MV-4-11 (cell line): ENCODE measurements at places on chromosomes 13 and 19.

- DNase-seq = no peak
These were observed 260.9 kb downstream of the DCT start for GRCh38 chr13:94218537-94218936.

DNA sequence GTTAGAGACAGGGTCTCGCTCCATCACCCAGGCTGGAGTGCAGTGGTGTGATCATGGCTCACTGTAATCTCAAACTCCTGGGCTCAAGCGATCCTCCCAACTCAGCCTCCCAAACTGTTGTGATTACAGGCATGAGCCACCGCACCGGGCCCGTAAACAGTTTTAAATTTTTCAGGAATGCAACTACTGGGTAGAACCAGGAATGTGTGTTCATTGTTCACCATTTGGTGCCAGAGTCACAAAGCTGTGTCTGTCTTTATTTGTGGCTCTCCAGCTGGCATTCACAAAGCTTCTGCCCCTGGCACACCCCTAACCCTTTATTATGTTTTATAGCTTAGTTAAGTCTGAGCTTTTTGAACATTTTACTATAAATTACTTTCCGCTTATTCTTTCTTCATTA, 19.8 kb upstream of the ACP7 start:
- no peak for DNase-seq

DNA sequence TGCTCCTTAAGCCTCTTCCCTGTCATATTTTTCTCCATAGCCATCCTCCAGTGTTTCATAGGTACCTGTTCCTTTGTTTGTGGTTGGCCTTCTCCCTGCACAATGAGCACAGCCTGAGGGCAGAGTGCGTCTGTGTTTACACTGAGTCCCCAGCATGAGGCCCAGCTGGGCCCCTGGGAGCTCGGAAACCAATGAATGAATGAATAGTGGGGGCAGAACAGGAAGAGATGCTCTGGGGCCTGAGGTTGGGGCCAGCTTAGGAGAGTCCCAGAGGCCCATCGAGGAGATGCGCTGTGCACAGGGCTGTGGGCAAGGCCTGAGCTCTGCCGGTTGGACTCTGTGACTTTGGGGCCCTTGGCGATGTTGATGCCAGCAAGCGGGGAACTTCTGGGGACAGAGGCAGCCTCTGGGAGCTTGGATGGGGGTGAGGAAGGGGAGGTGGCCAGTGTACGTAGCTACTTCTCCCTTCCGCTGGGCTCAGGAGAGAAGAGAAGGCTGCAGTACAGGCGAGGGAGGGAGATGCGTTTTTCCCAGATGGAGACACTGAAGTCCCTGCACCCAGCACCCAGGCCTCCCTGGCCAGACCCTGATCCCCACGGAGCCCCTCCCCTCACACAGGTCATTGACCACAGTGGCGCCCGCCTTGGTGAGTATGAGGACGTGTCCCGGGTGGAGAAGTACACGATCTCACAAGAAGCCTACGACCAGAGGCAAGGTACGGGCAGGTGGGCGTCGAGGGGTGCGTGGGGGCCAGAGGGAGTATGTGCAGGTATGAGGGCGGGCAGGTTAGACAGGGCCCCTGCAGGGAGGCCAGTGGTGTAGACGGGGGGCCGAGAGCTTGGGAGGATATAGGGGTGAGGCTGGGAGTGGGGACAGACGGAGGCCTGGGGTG, 5.1 kb downstream of the TBCB start:
- DNase-seq = no peak

- DNase-seq = no peak
These were observed 26.5 kb downstream of the C19orf47 start for GRCh38 chr19:40321566-40322270.

DNA sequence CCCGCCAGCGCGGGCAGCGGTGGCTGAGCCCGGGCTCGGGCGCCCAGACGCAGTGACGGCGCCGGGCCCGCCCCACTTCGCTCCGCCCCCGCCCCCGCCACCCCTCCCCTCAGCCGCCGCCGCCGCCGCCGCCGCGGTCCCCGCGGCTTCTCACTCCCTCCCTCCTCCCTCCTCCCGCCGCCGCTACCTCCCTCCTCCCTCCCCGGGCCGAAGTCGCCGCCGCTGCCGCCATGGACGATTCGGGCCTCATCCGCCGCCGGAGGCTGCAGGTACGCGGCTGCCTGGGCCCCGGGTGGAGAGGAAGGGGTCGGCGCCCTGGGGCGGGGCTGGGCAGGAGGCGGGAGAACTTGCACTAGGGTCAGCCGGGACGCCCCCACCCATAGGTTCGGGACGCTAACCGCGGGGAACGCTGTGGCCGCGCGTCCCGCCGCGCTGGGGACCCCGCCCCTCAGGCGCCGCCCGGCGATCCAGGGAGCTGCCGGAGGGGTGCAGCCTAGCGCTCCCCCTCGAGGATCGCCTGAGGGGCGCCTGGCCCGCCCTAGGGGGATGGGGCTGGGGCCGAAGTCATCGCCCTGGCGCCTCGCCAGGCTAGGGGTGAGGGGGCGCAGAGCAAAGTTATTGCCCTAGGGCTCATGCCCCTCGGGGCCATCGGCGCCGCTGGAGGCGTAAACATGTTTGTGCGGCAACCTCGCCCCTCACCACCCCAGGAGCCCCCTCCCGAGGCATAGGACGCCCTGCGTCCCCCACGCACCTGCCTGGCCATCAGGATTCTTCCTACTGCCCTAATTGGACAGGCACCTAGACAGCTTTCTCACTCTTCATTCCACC, 427 bp downstream of the RTBDN start:
- DNase-seq = no peak

DNA sequence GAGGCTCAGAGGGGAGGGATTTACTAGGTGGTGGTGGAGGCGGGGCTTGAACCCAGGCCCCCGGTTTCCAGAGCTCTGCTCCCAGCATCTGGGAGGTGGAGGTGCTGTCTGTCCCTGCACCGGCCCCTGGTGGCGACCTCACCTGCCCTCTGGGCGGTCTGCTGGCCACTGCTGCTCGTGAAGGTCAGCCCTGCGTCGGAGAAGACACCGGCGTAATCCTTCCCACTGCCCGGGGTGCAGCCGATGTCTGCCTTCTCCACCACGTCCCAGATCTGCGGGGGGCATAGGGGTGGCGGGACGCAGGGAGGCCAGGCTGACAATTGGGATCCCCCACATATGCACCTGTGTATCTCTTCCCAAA, 12.8 kb downstream of the C3 start:
- no peak for DNase-seq

GRCh38 chr19:47447470-47448359, 24.0 kb downstream of the SLC8A2 start:
- DNase-seq = peak; percentile 22

DNA sequence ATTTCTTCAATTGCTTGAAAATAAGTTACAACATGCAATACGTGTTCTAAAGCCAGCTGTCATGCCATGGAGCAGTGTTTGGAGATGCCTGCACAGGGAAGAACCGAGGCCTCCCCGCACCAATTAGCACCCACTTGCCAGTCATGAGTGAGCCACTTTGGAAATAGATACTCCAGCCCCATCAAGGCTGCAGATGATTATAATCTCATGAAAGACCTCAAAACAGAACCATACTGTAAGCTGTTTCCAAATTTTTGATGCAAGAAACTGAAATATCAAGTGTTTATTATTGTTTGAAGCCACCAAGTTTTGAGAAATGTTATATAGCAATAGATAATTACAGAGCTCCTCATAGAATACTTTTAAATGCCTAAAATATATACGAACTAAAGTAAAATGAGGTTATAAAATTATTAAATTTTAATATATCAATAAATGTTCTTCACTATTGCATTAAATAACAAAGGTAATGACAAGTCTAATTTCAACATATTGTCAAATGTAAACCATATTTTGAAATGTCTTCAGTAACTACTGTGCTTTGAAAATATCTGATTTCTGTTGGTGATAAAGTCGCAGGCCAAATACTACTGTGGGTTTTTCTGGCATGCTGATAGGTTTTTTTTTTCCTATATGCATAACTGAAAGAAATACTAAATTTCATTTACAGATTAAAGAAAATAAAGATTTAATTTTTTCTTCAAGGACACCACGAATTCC, 43.0 kb downstream of the DIAPH3 start:
- DNase-seq = no peak

- DNase-seq = no peak
These were observed 166.5 kb upstream of the ZNF507 start for GRCh38 chr19:32178956-32179355.

DNA sequence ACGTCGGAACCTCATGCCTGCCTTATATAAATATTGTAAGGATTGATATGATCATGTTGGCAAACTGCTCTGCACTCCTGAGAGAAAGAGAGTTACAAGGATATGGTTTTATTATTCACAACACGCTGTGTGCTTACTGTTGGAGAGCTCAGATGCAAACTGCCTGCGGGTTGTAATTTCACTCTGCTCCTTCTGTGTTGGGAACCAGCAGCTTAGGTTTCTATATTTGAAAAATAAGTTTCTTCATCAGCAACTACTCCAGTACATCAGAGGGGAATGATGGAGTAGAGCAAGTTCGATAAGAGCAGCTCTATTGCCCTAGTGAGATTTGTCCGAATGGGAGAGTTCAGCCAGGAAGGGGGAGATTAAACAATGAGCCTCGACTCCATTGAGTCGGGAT, 106.9 kb upstream of the UBL3 start:
- DNase-seq = no peak

DNA sequence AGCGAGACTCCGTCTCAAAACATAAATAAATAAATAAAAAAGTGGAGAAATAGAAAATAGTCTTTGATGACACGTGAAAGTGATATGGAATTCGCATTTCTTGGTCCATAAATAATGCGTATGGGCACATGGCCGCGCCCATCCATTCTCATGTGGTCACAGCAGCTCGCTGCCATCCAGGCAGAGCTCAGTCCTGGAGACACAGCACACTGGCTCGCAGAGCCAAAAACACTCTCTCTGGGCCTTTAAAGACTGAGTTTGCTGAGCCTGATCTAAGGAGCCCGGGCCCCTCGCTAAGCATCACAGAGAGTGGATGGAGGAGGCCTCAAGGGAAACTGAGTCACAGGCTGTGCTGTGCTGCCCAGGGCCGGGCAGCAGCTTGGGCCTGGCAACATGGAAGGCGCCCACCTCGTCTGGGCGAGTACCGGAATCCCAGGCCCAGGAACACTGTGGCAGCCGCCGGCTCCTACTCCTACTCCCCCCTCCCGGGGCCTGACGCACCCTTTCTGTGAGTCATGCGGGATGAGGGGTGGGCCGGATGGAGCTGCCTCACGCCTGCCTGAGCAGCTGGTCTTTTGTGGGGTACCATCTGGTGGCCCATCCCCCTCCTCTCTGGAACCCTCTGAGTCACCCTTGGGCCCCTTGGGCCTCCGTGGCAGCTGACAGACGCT, 28.9 kb upstream of the CACTIN start:
- peak; percentile 79 for DNase-seq

DNA sequence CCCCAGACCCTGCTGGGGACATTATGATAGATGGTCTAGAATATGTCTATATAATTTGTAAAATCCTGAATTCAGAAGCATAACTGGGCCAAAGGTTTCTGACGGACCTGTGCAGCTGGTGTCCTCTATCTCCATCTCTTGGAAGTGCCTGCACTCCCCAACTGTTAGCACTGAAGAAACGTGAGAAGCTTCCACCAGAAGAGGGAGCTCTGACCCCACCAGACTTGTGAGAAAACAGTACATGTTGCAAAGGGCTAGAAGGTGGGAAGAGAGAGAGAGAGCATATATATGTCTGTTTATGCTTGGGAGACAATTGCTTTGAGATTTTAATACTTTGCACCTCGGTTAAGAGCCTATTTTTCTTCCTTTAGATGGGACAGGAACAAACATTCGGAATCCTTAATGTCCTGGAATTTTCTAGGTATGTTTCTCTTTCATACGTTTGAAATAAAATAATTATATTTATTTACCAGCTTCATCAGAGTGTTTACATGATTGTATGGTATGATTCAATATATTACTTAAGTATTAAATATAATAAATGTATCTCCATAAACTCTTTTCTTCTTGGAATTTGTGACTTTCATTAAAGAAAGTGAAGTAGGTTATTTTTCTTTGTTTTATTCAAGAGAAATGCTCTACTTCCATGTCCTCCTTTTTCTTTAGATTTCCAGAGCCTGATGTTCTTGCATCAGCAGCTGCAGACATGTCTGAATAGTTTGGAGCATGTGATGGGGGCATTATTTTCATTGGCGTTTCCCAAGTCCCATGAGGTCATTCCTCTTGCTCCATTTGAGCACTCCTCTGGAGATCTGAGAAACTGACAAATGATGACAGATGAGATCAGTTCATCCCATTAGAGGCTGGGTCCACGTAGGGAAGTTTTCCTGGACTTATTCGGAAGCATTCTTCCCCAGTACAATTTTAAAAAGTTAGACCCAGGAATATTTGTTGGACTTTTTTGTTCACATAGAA, 202.9 kb downstream of the ATP8A2 start:
- DNase-seq = peak; percentile 63

- DNase-seq = no peak
These were observed 2.5 kb downstream of the PRTN3 start for GRCh38 chr19:843180-843835.

GRCh38 chr13:107018285-107018684, 450.3 kb upstream of the ARGLU1 start:
- DNase-seq = no peak

DNA sequence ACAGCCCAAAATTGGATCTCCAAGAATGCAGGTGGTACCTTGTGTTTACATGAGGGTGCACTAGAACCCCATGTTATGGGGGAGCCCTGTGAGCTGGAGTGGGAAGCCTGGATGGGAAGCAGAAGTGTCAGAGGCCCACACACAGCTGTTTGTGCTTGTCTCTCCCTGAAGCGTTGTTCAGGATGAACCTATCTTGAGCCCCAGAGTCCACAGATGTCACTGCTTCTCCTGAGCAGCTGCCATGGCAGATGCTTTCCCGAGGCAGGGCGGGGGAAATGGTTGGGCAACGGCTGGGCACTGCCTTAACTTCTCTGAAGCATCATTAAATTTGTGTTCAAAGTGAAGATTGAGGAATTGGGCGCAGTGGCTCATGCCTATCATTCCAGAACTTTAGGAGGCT, 17.1 kb upstream of the CHST8 start:
- no peak for DNase-seq

DNA sequence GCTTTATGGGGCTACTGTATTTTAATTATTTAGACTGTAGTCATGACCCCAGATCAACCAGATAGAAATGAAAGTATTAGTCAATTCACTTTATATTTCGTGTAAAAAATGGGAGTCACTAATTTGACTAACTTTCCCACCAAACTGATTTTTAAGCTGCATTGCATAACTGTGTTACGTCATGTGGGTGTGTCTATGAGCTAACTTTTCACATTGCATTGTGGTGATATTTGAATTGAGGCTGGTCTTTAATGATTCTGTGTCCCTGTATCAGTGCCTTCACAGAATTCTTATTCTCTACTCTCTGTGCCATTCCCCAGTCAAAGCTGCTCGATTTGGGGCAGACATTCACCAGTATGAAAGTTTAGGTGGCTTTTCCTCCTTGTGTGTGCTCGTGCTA, 172.7 kb upstream of the MAB21L1 start:
- DNase-seq = no peak

- no peak for DNase-seq
These were observed 457.6 kb downstream of the KLF12 start for GRCh38 chr13:73676550-73677047.

- DNase-seq = no peak
These were observed 14.9 kb upstream of the SCN1B start for GRCh38 chr19:35015270-35015953.
